PC-9 (cell line): ENCODE measurements at places on chromosomes 7 and 10. TPM values are rescaled to one million over a fixed set of nuclear protein-coding genes. Genes with fewer than 3 reads are reported as not detected.

Gene FAM25C
- total RNA-seq: not detected in 2 replicates

Gene MUC3A
- 0.90 and 1.1 TPM in 2 replicates for total RNA-seq

Gene ALOX5
- total RNA-seq: 66.5 and 86.8 TPM in 2 replicates

Gene MGMT
- total RNA-seq: 21.2 and 28.1 TPM in 2 replicates

Gene SPAG6
- total RNA-seq: 0.55 TPM in 1 of 2 replicates, not detected in the other
